ENCODE measurements at places on chromosomes 5 and 9.

DNA sequence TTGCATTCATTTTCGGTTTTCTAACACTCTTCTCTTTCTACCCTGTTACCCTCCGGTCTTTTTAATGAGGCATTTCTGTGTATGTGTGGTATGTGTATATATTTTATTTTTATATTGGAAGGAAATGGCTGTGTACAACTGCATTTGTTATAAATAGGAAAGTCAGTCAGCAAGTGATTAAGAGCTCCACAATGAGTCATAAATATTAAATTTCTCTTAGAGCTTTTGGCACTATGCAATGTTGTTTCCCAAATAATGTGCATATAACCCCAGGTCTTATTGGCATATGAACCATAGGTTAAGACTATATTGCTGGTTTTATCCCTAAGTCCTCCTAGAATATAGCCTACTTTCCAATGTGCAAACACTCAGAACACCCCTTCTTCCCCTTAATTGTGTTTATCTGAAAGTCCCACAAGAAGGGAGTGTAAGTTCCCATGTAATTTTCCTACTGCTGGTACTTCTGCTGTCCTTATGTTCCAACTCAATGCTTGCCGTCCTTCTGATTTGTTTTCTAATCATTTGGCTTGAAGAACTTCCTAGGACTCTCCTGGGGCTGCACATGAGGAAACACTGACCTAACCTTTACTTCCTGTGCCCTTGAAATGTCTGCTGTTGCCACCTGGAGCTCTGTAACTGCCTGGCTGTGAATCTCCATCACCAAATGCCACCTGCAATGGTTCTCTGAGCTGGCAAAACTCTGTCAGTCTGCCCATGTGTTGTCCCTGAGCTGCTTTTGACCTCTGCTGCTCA lies 65.5 kb upstream of the PCSK5 start:
- DNase-seq: peak; percentile 30

- no peak for DNase-seq
Measured at GRCh38 chr5:53172630-53173029, 63.1 kb upstream of the MOCS2 start.

GRCh38 chr9:109733690-109734089 lies 46.3 kb upstream of the PALM2AKAP2 start:
- peak; percentile 63 for DNase-seq

DNA sequence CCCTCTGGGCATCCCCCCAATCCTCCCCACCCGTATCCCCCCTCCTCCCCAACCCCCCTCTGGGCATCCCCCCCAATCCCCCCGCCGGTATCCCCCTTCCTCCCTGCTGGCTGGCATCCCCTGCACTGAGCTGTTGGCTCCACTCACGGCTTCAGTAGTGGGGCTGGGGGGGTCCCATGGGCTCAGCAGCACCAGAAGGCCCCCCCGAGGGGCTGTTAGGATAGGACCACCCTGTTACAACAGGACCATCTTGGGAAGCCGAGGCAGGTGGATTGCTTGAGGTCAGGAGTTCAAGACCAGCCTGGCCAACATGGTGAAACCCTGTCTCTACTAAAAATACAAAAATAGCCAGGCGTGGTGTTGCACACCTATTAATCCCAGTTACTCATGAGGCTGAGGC lies 42.4 kb downstream of the EXD3 start:
- no peak for DNase-seq

DNA sequence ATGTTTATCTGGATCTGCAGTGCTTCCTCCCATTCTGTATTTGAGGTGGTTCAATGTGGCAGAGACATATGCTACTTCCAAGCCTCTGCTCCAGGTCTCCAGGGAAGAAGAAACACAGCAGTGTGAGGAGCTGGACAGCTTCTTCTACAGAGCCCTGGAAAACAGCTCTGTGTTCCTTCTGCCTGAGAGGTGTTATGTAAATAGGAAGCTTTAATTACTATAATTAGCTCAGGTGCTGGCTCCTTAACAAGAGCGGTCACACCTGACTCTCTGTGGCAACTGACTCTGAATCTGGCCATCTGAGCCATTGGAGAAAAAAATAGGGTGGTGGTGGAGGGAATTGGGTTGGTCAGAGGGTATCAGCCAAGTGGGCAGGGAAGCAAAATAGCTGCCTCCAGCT lies 332.4 kb upstream of the BRINP1 start:
- DNase-seq: no peak

GRCh38 chr5:76371960-76372322 lies 31.1 kb upstream of the IQGAP2 start:
- no peak for DNase-seq

- DNase-seq: no peak
Measured at GRCh38 chr5:173518856-173519255, 97.6 kb downstream of the BOD1 start.

- DNase-seq: no peak
Measured at GRCh38 chr5:139651043-139651834, 3.1 kb downstream of the CXXC5 start.

GRCh38 chr5:8870349-8870958 lies 675.4 kb downstream of the SEMA5A start:
- no peak for DNase-seq

- DNase-seq: peak; percentile 91
Measured at GRCh38 chr5:31987985-31988710, 186.0 kb downstream of the GOLPH3 start.

Data from HCEC 1CT (cell line).